Skin of body (tissue), 3 donors: ENCODE measurements at places on chromosomes 2 and 18. TPM values are rescaled to one million over a fixed set of nuclear protein-coding genes. Genes with fewer than 3 reads are reported as not detected.
A peak's percentile ranks its signal among the peaks of the same experiment; 100 is the strongest.

DNA sequence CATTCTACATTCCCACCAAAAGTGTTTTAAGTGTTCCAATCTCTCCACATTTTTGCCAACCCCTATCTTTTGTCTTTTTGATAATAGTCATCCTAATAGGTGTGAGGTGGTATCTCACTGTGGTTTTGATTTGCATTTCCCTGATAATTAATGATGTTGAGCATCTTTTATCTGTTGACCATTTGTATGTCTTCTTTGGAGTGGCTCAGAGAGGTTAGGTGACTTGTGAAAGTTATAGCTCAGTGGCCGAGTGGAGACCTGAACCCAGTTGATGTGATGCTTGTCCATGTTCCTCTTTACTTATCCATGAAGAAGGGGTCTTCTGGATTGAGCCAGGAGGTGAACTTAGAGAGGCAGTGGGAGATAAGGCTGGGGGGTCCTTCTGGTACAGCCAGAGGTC, 78.8 kb downstream of the DDX1 start:
- DNase-seq, result no peak

DNA sequence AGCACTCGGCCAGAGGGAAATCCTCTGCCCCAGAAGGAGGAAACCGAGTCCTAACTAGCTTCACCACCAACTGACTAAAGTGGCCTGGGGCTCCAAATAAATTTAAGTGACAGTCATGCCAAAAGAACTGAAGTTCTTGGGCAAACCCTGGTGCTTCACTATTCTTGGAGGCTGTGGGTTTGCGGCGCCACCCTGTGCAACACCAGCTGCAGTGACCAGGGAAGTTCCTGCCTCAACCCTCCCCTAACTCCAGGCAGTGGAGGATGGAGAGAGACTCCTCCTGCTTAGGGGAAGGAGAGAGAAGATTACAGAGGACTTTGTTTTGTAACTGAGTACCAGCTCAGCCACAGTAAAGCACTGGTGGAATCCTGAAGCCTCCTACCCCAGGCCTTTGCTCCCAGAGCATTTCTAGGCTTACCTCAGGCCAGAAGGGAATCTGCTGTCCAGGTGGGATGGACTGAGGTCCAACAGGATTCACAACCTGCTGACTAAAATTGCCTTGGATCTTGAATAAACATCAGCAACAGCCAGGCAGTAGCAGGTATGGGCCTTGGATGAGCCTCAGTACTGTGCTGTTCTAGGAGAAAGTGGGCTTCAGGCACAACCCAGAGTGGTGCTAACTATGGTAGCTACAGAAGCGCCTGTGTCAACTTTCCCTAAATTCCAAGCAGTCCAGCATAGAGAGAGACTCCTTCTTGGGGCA, 29.4 kb upstream of the BMP10 start:
- DNase-seq, result no peak

DNA sequence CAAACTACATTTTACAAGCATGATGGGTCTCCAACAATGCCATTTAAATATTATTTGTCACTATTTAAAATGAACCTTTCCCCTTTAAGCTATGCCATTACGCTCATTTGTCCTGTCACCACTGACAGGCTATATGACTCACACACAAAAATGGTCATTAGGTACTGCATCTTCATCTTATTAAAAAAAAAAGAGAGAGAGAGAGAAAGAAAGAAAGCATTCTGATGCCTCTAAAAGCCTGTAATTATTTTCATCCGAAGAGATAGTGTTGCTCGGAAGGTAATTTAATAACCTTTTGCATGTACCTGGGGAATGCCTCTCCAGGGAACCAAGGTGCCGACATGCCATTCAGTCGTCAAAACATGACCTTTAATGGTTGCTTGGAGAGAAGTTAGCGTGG, 226.7 kb downstream of the ARHGAP15 start:
- no peak for DNase-seq

DNA sequence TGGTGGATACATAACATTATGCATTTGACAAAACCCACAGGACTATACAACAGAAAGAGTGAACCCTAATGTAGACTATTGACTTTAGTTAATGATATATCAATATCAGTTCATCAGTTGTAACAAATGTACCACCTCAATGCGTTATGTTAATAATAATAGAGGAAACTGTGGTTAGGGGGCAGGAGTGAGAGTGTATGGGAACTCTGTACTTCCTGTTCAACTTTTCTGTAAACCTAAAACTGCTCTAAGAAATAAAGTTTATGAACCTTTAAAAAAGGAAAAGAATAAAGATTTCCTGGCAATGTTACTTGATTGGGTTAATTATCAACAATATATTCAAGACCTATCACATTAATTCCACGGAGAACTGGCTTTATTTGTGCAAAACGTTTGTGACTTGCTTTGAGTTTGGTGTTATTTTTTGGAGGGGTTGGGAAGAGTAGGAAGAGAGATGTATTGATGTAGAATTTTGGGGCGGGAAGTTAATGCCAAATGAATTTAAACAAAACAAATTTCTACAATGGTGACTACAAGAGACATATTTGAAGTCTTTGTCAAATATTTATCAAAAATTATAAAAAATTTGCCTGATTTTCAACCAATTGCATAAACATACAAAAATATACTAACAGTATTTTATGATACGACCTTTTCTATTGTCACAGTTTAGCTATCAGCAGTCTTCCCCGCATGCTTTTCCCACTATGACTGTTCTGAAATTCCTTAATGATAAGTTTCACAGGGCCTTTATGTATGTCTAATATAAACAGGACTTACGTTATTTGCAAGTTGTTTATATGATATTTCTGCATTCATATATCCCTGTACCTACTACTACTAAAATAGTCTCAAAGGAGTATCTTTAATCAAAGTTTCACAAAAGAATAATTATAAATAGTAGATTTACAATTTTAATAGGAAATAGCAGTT, 2.1 kb upstream of the RTN4 start:
- no peak for DNase-seq

- DNase-seq, result peak; percentile 23
Measured at GRCh38 chr2:234951664-234952269, at the start of gene SH3BP4. Gene SH3BP4, plus strand, starts transcription at chr2:234952017. Its CDS starts 82,986 bp downstream, at chr2:235035003.

DNA sequence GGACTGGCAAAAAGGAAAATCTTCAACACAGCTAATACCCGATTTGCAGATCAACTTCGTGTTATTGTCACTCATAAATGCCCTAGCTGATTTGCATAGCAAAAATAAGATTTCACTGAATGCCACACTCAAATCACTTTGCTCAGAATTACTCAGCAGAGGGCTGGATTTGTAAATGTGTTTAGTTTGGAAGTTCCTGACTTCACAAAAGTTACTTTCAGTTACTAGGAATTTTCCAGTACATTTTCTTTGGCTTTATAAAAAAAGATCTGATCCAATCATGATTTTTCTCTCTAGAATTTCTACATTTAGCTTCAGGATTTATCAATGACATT, 433.3 kb upstream of the ID2 start:
- DNase-seq, result no peak

DNA sequence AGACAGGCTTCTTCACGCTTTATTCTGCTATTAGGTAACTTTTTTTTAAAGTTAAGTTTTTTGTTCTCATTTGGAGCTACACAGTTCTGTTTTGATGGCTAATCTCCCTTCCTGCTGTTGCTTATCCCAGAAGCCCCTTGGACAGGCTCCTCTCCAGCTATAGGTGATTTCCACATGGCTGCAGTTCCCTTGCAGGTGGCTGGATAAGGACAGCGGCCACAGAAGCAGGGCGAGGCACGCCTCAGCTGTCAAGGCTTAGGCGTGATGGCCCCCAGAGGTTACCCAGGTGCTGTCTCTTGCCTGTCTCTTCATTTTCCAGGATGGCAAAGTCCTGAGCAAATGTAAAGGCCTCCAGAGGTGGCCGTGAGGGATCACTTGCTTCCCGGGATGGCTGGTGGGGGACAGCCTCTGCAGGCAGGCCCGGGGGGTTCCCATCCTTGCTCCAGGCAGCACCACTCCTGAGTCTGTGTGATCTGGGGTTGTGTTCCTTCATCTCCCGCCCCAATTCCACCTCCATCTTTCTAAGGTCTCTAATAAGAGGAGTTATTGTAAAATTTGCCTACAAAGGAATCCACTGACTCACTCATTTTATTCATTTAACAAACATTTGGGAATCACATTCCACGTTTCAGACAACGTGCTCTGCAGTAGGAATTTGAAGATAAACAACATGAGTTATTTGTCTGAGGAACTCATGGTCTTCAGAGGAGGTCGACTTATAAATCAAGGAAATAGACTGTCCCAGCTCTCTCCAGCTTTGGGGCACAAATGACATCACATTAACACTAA, 53.4 kb downstream of the NAPG start:
- DNase-seq, result no peak

DNA sequence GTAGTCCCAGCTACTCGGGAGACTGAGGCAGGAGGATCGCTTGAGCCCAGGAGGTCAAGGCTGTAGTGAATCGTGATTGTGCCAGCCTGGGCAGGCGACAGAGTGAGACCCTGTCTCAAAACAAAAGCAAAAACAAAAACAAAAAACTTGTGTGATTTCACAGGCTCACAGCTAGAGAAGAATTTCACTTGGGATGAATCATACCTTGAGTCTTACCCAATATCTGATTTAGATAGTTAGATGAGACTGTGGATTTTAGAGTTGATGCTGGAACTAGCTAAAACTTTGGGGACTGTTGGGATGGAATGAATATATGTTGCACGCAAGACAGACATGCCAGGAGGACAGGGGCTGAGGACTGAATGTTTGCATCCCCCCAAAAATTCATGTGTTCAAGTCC, 4.4 kb downstream of the ANKRD29 start:
- no peak for DNase-seq

- DNase-seq, result no peak
Measured at GRCh38 chr2:127293386-127293747, 577 bp downstream of the ERCC3 start.

DNA sequence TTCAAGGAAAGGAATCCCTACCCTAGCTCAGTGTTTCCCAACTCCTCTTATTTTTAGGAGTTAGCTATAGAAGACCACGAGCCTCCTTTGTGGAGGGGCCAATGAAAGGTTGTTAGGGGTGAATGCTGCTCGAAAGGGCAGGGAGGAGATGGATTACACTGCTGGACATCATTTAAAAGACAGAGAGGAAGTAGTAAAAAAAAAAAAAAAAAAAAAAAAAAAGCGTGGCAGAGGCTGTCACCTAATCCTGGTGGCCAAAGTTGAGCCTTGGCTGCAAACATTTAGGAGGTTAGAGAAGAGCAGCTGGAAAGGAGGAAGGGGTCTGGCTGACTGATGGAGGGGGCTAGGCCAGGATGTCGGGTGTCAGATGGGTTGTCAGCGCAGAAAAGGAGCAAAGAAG, 139.0 kb upstream of the KLF7 start:
- no peak for DNase-seq

DNA sequence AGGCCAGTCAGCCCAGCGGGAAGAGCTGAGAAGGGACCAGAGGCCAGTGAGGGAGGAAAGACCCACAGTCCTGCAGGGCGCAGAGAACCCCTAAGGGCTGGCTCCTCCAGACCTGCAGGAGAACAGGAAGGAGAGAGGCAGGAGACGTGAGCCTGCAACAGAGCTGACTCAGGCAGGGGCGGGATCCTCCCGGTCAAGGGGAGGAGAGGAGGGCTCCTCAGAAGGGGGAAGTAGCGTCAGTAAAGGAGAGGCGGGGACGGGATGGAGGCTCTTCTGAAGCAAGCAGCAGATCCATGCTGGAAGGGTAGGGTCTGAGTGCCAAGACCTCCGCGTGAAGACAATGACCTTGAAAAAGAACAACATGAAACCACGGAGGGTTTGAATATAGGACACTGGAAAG, 50.8 kb downstream of the TRABD2A start:
- no peak for DNase-seq

DNA sequence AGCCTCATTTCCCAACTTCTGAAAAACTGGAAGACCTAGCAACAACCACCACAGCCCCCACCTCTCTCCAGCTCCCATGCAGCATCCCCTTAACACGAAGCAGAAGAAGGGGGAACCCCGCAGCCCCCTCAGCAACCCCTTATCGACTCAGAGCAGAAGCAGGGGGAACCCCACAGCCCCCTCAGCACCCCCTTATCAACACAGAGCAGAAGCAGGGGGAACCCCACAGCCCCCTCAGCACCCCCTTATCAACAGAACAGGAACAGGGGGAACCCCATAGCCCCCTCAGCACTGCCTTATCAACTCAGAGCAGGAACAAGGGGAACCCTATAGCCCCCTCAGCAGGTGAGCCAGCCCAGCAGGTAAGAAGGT, 6.7 kb downstream of the SLC66A2 start:
- DNase-seq, result no peak

GRCh38 chr2:239607517-239608191, 206.8 kb upstream of the HDAC4 start:
- no peak for DNase-seq

- DNase-seq, result no peak
Measured at GRCh38 chr2:240887631-240888030, 8.3 kb downstream of the MAB21L4 start.

GRCh38 chr2:239286901-239287300, 113.9 kb downstream of the HDAC4 start:
- DNase-seq, result no peak

GRCh38 chr2:236915726-236916125, 170.0 kb upstream of the COPS8 start:
- DNase-seq, result no peak

DNA sequence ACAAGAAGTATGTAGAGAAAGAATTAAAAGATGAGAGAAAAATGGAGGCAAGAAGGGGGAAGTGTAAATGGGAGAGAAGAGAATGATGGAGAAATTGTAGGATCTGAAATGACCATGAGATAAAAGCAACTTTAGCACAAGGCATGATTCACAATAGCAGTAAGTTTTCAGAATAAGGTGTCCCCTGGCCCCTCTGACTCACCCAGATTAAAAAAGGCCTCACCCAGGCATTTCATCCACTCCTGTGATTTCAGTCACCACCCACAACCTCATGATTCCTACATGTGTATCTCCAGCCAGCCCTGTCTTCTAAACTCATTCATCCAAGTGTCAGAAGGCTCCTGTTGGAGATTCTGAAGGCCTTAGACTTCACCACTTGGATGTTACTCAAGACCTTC, 56.6 kb downstream of the SP100 start:
- DNase-seq, result no peak

GRCh38 chr2:112927745-112928144, 16.8 kb downstream of the IL37 start:
- no peak for DNase-seq

DNA sequence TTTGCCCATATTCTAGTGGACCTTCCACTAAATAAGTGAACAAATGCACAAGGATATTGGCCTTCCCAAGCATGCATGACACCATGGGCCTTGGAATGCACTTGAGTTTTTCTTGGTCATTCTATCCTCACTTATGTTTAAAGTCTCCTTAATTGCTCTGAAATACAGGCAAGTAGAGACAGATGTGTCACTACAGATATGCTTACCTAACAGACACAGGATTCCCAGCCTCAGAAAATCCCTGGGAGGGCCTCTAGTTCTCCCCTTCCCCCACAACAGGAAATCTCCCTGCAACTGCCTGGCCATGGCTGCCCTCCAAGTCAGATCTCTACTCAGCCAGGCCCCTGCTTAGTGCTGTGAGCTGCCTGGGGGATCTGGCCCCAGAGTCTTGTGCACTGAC, 445.2 kb downstream of the IRS1 start:
- no peak for DNase-seq

LBH gene
- total RNA-seq, result 54.4 TPM

TFCP2L1 gene
- total RNA-seq, result 4.9 TPM

RAX gene
- 0.39 TPM for total RNA-seq

CAPN14 gene
- 0.49 TPM for total RNA-seq

DCDC2C gene
- 0.20 TPM for total RNA-seq

PROKR1 gene
- 0.10 TPM for total RNA-seq

HTR2B gene
- 0.30 TPM for total RNA-seq

FAM237A gene
- not detected for total RNA-seq

CHST9 gene
- total RNA-seq, result 0.39 TPM

C18orf63 gene
- not detected for total RNA-seq

ZNF396 gene
- total RNA-seq, result 1.6 TPM

REG1B gene
- total RNA-seq, result not detected

PCARE gene
- 0.10 TPM for total RNA-seq

WDR7 gene
- 27.0 TPM for total RNA-seq

MYO5B gene
- 12.7 TPM for total RNA-seq
